ENCODE measurements at places on chromosomes 7 and 10.

DNA sequence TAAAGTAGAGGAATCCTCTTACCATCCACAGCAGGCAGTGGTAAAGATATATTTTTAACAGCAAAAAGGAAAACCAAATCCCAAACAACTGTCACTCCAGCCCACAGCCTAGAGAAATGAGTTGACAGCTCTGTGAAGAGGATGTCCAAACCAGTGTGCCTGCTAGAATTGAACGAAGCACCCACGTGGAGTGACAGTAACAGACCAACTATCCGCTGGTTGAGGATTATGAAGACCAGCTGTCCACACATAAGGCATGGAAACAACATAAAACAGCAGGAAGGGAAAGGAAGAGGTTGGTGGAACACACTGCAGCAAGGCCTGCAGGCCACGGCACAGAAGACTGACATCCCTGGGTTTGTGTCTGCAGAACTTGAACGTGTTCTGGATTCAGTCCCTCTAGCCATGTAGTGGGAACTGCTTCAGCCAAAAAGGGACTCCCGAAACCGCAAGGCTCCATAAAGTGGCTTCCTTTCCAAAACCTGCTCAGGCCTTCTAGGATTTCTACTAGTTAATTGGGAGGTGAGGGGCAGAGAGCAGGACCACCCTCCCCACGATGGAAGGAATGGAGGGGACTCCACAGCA lies 324.4 kb downstream of the BICC1 start:
- DNase-seq, result no peak

DNA sequence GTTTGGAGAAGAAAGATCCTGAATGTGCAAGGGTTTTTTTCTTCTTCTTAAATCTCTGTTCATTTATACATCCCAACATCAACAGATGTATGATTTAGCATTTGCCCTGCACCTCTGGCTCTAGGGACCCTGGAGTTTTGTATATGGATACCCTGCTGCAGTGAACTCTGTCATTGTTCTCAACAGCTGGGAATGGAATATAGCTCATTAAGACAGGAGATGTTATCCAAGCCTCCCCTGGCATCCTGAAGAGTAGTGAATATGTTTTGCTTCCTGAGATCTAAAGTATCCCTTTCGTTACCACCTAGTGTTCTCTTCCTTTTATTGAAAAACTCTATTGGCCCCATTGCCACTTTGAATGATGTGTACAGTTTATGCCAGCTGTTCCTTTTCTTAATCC lies 275.9 kb downstream of the EXOC4 start:
- no peak for DNase-seq

DNA sequence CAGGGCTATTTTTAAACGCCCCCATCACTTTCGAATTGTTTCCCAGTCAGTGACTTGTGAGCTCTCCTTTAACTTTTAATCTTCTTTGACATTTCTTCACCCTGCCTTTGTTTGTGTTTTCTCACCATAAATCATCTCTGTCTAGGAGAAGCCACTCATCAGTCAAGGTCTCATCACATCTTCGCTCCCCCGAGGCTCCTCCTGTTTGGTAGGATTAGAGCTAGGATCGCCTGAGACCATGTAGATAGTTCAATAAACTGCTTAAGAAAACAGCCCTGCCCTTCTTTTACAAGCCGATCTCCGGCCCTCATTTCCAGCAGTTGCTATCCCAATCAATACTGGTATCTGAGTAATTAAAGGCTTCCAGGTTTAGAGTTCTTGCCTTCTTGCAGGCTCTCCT lies 472.8 kb upstream of the ADARB2 start:
- DNase-seq, result no peak

- no peak for DNase-seq
Observed at GRCh38 chr10:106592396-106592795, 572.1 kb downstream of the SORCS1 start.

DNA sequence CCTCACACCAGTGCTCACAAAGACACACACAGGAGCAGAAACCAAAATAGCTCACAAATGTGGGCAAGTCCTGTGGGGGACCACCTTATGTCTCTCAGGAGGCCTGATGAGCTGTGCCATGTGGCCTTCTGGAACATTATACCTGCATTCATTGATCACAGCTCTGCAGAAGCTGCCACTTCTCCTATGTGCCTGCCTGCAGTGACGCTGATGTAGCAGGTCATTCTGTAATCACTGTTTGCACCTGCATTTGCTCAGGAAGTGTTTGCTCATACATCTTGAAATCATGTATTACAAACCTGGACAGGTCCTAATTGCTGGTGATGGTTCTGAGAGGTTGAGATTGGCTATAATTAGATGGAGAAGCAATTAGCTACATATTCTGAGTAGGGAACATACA lies 310.2 kb downstream of the AUTS2 start:
- DNase-seq, result no peak

- DNase-seq, result no peak
Observed at GRCh38 chr10:121532292-121532864, 65.9 kb downstream of the FGFR2 start.

GRCh38 chr7:88842201-88842600 lies 46.7 kb upstream of the TEX47 start:
- no peak for DNase-seq

- DNase-seq, result peak; percentile 38
Observed at GRCh38 chr10:25174461-25175230, at the start of gene GPR158. TSS of gene GPR158 (plus strand) at chr10:25175001. CDS start at chr10:25175421, 420 bp downstream.

GRCh38 chr7:81478664-81479063 lies 291.2 kb downstream of the HGF start:
- DNase-seq, result no peak

DNA sequence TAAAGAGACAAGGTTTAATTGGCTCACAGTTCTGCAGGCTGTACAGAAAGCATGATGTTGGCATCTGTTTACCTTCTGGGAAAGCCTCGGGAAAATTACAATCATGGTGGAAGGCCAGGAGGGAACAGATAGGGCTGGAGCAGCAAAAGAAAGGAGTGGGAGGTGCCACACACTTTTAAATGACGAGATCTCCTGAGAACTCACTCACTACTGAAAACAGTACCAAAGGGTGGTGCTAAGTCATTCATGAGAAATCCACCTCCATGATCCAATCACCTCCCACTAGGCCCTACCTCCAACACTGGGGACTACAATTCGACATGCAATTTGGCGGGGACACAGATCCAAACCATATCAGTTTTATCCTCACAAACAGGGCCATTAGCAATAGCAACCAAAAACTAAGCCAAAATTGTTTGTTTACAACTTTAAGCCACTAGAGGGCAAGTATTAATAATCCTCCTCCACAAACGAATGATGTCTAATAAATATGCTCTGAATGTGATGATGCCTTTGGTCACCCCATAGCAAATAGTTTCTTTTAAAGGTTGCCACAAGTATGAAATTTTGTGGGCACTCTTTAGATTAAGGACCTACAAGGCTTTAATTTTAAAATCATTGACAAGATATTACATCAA lies 129.2 kb upstream of the NRBF2 start:
- DNase-seq, result no peak

- no peak for DNase-seq
Observed at GRCh38 chr7:117152213-117153007, 170.4 kb downstream of the WNT2 start.

- DNase-seq, result no peak
Observed at GRCh38 chr10:132941640-132942051, 724 bp downstream of the CFAP46 start.

DNA sequence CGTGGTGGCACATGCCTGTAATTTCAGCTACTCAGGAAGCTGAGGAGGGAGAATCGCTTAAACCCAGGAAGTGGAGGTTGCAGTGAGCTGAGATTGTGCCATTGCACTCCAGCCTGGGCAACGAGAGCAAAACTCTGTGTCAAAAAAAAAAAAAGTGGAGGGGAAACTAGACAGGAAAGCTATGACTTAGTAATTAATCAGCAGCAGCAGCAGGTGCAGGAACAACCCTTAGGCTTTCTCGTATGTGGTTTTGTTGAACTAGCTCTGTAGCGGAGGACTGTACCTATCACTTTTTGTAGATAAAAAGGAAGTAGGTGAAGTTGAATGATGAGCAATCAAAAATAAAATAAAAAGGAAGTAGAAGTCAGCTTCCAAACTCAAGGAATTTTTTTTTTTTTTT lies 76.9 kb upstream of the KMT2C start:
- no peak for DNase-seq

DNA sequence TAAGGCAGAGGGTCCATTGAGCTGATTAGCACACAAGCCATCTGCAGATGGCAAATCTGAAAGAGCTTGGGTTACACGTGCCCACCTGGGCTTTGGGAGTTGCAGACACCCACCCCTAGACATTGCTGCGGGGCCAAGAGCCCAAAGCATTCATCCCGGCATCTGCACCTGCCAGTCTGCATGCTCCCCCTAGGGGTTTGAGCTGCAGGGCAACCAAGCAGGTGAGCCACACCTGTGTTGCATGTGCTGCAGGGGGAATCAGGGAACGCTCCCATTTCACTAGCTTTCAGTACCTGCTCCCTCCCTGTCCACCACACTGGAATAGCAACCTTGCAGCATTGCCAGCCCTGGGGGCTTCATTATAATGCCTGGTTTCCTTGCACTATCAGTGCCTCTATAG lies 21.1 kb downstream of the C7orf33 start:
- no peak for DNase-seq

GRCh38 chr7:92520024-92520423 lies 8.3 kb downstream of the PEX1 start:
- no peak for DNase-seq

- no peak for DNase-seq
Observed at GRCh38 chr7:24441314-24442027, 131.8 kb upstream of the PALS2 start.

DNA sequence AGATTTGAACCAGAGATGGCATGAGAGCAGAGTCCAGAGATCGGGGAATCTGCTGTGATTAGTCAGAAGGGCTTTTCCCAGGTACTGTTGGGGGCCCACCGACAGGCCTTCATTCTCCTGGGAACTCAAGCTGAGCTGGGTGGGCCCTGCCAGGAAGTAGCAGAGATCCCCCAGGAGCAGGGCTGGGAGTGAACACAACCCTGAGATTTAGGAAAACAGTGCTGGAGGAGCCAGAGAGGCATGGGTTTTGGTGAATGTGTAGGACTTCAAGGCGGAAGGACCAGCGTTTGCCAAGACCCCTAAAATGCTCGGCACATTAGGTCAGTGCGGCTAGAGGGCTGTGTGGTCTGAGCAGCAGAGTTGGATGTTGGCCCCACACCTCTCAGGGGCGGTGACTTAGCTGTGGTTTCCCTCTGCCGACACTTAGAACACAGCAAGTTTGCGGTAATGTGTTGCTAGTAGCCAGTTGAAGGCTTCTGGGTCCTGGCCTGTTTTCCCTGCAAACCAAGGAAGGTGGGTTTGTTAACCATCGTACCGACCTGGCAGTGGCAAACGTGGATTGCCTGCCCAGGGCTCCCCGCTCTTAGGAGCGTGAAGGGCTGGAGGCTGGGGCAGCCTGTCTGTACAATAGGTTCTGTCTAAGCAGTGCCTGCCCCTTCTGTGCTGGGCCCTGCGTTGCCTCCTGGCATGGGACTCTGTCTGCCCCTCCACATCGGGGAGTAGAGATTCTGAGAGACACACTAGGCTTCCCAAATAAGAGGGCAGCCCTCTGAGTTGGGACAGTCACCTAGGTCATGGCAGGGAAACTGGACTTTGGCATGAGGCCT lies 14.0 kb downstream of the NACAD start:
- no peak for DNase-seq

GRCh38 chr7:8278183-8278582 lies 16.2 kb upstream of the ICA1 start:
- no peak for DNase-seq

DNA sequence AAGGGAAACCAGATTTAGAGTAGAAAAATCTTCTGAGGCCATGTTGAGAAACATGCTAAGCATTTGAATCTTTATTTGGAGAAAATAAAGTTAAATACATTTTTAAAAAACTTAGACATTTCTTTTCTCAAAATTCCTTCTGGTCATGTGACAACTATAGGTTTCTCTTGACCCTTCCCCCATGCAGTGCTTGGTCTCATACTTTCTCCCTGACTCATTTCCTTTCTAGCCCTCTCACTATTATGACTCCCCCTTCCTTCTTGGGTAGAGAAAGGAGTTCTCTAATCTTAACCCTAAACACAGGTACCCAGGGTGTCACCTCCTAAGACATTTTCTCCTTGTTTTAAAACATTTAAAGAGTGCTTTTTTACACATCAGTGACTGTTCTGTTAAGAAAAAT lies 179.5 kb upstream of the TMEM106B start:
- no peak for DNase-seq

DNA sequence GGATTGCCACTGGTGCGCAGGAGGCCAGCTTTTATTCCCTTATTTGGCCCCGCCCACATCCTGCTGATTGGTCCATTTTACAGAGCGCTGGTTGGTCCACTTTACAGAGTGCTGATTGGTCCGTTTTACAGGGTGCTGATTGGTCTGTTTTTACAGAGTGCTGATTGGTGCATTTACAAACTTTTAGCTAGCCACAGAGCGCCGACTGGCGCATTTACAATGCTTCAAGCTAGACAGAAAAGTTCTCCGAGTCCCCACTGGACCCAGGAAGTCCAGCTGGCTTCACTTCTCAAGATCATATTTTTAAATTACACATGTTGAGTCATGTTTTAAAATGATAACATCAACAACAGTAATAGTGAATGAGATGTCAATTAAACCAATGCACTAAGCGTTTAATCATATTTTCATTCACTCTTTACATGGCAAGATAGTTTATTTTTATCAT lies 128.3 kb downstream of the CUBN start:
- no peak for DNase-seq

- no peak for DNase-seq
Observed at GRCh38 chr7:156620291-156620675, 20.3 kb upstream of the RNF32 start.

- no peak for DNase-seq
Observed at GRCh38 chr10:132319853-132320653, 11.9 kb upstream of the LRRC27 start.

GRCh38 chr10:14060320-14061070 lies 270.2 kb downstream of the FRMD4A start:
- no peak for DNase-seq

DNA sequence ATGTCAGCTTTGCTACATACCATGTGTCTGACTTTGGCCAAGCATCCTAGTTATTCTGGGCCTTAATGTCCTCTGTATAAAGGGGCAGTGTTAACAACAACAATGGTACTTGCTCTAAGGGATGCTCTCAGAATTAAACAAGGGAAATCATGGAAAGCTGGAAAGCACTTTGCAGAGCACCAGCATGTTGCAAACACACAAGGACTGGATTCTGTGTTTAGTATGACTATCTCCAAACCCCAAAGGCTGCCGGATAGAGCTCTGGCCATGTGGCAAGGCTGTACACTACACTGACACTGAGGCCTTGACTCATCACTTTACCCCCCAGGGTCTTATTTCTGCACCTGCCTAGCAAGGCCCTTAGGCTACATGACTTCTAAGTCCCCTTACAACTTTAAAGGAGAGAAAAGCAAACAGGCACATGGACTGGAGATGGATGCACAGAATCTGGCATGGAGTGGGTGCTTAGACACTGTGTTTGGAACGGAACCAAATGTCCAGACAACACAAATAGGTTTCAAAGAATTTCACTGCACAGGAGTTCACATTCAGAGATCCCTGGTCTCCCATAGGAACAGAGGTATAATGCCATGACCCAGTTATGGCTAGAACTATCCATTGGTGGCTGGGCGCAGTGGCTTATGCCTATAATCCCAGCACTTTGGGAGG lies 74.6 kb downstream of the FAM13C start:
- DNase-seq, result no peak
